M059J (cell line): ENCODE measurements at places on chromosomes 16 and 17. TPM values are rescaled to one million over a fixed set of nuclear protein-coding genes. Genes with fewer than 3 reads are reported as not detected.

DNA sequence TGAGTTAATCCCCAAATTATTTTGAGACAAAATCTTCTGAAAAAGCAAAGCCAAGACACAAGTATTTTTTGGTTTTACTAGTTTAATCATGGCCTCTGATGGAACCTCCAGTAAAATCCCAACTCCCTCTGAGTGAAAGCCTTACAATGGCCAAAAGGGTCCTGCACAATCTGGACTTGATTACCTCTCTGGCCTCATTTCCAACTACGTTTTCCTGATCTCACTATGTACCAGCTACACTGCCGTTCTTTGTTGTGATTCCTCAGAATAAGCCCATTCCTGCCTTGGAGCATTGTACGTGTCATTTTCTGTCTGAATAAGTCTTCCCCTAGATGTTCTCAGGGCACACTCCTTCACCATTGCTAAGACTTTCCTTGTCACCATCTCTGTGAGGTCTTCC is 37.3 kb downstream of the SPOP start:
- DNase-seq = no peak

GRCh38 chr17:29546085-29546484 is 20.8 kb downstream of the ABHD15 start:
- peak; percentile 31 for DNase-seq

DNA sequence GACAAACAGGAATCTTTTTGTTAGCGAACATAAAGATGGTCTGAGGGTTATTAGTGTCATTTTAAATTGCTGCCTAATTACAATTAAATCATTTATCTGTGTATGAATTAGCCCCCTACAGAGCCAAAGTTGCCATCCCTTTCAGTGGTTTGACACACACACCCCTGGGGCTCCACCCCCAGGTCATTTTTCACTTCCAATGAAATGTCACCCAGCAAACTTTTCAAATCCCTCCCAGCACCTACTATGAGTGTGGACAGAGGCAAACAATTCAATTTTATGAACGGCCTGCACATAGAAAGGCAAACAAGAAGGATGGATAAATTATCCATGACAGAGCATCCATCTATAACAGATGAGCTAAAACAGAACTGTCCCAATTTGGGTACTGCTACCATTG is 2.4 kb downstream of the MYH10 start:
- no peak for DNase-seq

GRCh38 chr16:73545755-73546154 is 497.8 kb upstream of the ZFHX3 start:
- DNase-seq = no peak

GRCh38 chr17:38881600-38882191 is 11.8 kb downstream of the LASP1 start:
- no peak for DNase-seq

Gene CCL17
- total RNA-seq = not detected in 2 replicates
